ENCODE measurements at places on chromosomes 1 and 21.

GRCh38 chr1:93635614-93636543, 45.8 kb downstream of the BCAR3 start:
- DNase-seq = no peak

DNA sequence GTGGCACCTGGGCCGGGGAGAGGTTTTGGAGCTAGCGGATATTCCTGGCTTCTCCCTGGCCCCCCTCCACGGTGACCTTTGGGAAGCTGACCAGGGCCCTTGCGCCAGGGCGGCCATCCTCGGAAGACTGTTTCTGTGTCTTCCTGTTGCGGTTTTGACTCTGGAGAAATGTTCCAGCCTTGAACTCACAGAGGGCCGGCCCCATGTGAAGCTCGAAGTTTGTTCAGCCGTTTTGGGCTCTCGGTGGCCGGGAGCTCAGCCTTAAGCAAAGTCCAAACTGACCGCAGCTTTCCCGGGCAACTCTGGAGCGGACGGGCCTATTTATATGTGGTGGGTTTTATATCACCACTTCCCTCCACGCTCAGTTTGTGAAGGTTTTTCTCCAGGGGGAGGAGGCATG, 17.0 kb upstream of the WNT4 start:
- DNase-seq = no peak

DNA sequence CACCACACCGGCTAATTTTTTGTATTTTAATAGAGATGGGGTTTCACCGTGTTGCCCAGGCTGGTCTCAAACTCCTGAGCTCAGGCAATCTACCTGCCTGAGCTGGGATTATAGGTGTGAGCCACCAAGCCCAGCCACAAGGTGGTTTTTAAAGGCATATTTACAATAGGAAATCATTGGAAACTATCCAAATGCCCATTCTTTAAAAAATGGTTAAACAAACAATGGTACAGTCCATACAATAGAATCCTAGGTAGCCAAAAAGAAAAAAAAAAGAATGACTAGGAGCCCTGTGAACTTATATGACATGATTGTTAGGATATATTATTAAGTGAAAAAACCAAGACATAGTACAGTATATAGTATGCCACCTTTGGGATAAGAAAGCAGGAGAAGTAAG, 5.3 kb downstream of the ATP2B4 start:
- DNase-seq = peak; percentile 6

DNA sequence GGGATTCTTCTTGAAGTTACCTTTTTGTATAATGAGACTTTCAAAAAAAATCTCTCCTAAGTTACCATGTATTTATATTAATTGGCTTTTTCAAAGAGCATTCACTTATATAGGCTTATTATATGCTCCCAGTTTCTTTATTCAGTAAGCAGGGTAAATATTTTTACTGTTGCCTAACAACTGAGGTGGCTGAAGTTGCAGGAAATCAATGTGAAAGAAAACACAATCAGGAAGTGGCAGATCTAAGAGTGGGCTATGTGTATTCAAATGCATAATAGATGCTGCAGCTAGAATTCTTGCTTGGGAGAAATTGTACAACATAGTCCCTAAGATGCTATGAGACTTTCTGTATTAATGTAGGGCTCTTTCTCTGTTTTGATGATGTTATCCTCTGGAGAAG, 606.9 kb downstream of the NUF2 start:
- DNase-seq = peak; percentile 82

- no peak for DNase-seq
These were observed 11.1 kb downstream of the DIPK1A start for GRCh38 chr1:92949937-92950817.

GRCh38 chr21:29308456-29308783, 9.7 kb downstream of the BACH1 start:
- no peak for DNase-seq

DNA sequence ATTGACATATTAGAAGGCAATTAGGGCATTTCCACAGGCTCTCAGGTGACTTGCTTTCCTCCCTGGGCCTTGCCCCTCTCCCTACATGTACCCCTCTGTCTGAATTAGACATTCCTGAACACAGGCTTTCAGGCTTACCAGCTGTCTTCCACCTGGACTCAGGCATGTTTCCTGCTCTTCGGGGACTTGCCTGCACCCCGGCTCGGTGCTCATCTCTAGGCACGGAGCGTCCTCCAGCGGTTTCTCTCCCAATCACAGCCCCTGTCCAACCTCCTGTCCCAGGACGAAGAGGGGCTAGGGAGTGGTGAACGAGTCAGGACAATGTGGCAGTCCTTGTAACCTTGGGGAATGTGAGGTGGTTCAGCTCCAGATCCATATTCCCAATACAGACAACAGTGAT, 4.2 kb downstream of the PROK1 start:
- no peak for DNase-seq

- no peak for DNase-seq
These were observed 23.2 kb downstream of the ATP8B2 start for GRCh38 chr1:154348429-154349076.

- no peak for DNase-seq
These were observed 4.2 kb downstream of the COX20 start for GRCh38 chr1:244839656-244840055.

DNA sequence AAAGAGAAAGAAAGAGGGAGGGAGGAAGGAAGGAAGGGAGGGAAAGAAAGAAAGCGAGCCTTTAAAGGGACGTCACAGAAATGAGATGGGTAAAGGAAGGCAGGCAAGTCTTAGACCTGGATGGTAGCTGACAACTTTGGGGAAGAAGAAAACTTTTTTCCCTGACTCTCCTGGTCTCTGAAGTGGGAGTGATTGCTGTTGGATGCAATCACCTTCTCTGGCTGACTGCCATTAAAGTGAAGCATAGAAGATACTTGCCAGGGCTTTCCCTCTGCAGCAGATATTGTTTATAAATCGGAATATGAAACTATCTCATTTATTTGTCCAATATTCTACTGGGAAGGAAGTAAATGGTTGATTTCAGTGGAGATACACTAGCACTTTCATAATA, 27.0 kb downstream of the VCAM1 start:
- DNase-seq = no peak

DNA sequence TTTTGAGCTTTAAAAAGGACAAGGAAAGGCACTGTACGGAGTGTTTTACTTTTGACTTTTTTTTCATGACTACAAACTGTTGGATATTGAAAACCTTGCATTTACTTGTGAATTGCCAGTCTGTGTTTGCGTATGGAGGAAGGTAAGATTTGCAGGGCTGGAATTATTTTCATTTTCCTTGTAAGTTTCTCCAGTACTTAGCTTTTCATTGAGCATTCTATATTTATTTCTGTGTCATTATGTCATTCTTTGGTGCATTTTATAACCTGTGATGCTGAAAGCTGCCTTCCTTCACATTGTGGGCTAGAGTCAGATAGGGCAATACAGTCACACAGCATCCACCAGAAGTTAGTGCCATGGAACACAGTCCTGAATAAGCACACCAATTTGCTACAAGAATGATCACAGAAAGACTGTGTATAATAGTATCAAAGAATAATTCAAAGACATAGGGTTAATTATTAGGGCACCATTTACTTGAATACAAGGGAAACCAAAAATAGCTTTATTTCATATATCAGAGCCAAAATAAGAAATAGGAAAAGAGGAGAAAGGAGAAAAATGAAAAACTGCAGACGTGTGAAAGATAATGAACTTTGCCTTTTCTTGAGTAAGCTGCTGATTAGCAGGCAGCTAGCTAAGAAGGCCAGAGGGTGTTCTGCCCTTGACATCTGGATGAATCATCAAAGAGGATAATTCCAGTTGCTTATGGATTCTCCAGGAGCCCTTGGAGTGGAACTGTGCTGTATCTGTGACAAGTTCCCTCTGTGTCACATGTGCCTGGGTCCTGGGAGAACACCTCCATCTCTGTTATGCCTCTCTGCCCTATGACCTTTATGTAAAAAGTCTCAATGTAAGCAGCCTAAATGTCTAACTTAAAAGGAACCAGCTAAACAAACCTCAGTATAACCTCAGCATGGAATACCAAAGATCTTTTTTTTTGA, 8.0 kb upstream of the FAM20B start:
- DNase-seq = no peak

DNA sequence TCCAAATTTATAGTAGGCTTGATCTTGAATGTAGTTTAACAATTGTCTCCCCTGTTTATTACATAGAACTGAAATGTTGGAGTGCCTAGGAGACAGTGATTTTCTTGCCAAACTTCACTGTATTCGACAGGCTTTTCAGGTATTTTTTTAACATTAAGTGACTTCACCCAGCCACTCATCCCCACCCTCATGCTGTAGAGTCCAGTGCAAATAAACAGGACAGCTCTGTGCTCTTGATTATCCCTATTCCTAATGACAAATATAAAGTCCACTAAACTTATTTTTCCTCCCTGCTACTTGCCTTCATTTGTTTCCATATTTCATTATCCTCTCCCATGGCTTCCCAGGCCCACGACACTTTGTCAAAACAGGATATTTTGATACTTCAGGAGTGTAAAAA, 29.2 kb upstream of the NEXN start:
- DNase-seq = no peak

- no peak for DNase-seq
These were observed 246.8 kb downstream of the LMO4 start for GRCh38 chr1:87575528-87575927.

GRCh38 chr1:168372307-168372706, 91.6 kb downstream of the TBX19 start:
- no peak for DNase-seq

GRCh38 chr1:225930566-225930965, 6.5 kb upstream of the PYCR2 start:
- DNase-seq = no peak

GRCh38 chr1:201944639-201945038, 1.7 kb downstream of the LMOD1 start:
- no peak for DNase-seq

GRCh38 chr1:49036700-49037099, 260.0 kb upstream of the BEND5 start:
- DNase-seq = no peak

DNA sequence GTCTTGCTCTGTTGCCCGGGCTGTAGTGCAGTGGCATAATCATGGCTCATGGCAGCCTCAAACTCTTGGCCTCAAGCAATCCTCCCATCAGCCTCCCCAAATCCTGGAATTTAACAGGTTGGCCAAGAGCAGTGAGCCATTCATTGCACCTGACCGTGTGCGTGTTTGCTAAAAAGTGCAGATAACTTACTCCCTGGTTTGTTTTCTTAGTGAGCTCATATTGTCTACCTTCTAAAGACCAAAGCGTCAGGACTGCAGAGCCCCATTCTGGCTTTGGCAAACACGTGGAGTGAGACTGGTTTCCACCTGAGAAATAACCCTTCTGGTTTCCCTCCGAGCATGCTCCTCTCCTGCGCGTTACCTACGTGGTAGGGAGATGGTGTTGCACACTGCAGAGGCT, 32.2 kb upstream of the CA6 start:
- no peak for DNase-seq

GRCh38 chr1:39076799-39077148, 50.6 kb downstream of the NDUFS5 start:
- DNase-seq = no peak

DNA sequence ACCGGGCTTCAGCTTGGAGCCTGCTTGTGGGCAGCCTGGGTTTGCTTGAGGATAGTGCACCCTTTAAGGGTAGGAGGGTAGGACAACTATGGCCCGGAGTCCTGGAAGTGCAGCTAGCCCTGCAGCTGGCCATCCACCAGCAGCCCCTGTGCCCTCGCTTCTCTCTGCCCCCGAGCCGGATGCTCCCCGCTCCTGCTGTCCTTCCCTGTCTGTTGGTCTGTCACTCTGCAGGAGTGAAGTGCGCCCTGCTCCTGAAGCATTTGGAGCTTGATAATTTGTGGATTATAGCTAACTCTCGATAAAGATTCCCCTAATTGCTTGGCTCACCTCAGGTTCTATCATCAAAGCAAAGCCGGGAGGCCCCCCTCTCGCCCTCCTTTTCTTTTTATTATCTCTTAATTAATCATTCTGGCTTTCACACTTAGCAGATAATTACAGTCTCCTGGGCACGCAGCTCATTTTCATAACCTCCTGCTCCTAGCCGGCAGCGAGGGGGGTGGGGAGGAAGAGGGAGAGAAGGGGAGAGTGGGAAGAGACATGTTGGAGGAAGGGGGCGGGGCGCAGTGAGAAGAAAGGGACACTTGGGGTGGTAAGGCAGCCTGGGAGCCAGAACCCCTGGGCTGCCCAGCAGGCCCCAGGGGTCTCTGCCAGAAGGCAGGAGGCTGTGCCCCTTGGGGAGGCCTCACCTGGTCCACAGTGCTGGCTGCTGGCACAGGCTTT, 14.4 kb downstream of the KIRREL1 start:
- DNase-seq = no peak

GRCh38 chr21:26982767-26983166, 15.9 kb upstream of the ADAMTS5 start:
- no peak for DNase-seq

DNA sequence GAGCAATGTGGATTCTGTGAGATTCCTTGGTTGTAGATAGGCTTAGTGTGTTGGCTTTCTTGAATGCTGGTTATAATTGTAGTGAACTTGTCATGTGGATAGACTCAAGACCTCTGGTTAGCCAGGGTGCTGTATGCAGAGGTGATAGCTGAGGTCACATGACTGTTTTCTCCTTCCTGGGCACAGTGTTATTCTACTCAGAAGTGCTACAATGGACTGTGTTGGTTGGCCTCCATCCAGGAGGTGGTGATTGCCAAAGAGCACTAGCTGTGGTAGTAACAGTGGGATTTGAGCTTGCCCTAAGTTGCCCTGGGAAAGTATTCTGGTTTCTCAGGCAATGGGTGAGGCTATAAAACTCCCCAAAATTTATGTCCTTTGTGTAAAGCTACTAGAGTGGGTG, 71.6 kb downstream of the SH3BGR start:
- no peak for DNase-seq

GRCh38 chr1:99496067-99496466, 149.8 kb upstream of the PALMD start:
- no peak for DNase-seq

GRCh38 chr1:175364424-175365076, 172.0 kb upstream of the KIAA0040 start:
- DNase-seq = no peak

- no peak for DNase-seq
These were observed 9.5 kb downstream of the KDM4A start for GRCh38 chr1:43659212-43660166.

- no peak for DNase-seq
These were observed 184.6 kb upstream of the DUSP10 start for GRCh38 chr1:221926441-221926840.

DNA sequence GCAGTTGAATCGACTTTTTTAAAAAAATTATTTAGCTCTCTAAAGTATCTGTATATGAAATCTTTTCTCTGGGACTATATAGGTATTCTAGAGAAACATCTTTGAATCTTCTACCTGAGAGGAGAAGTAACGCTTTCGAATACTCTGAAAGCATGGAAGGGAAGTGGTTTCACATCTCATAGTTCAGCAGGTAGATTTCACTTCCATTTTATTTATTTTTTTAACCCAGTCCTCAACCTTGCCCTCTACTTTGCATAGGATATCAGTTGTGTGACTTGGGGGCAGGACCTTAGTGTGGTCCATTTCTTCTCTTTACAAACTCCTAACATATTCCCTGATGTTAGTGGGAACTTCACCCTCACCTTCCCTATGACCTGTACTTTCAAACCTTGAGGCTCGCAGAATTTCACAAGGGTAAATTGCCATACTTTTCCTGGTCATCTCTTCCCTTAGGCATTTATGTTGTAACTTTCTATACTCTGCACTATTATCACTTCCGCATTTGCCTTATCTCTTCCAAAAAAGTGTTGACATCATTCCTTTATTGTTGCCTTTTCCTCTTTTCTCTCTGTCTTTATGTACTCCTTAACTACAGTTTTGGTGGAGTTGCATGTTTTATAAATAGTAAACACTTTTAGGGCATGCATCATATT, 1208.5 kb upstream of the ADGRL4 start:
- DNase-seq = no peak
